ENCODE measurements at places on chromosomes 1 and 21.
A peak's percentile ranks its signal among the peaks of the same experiment; 100 is the strongest.

GRCh38 chr21:45224189-45224938 is 63.3 kb downstream of the POFUT2 start:
- DNase-seq = no peak

- DNase-seq = no peak
Observed at GRCh38 chr1:66492424-66492823, 41.5 kb upstream of the SGIP1 start.

DNA sequence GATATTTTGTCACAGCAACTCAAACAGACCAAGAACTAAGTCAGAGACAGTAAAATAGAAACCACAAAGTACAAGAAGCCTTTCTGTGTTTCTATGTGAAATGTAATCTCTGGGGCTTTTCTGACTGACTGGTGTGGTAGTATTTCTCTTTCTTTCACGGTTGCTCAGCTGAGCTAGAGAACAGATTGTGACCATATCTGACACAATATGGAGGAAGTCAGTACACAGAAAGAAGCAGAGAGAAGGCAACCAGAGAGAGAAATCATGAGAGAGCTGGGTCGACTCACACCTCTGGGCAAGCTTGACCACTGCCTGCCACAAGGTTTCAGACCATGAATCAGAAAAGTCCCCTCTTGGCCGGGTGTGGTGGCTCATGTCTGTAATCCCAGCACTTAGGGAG is 208.9 kb upstream of the GREM2 start:
- DNase-seq = no peak

DNA sequence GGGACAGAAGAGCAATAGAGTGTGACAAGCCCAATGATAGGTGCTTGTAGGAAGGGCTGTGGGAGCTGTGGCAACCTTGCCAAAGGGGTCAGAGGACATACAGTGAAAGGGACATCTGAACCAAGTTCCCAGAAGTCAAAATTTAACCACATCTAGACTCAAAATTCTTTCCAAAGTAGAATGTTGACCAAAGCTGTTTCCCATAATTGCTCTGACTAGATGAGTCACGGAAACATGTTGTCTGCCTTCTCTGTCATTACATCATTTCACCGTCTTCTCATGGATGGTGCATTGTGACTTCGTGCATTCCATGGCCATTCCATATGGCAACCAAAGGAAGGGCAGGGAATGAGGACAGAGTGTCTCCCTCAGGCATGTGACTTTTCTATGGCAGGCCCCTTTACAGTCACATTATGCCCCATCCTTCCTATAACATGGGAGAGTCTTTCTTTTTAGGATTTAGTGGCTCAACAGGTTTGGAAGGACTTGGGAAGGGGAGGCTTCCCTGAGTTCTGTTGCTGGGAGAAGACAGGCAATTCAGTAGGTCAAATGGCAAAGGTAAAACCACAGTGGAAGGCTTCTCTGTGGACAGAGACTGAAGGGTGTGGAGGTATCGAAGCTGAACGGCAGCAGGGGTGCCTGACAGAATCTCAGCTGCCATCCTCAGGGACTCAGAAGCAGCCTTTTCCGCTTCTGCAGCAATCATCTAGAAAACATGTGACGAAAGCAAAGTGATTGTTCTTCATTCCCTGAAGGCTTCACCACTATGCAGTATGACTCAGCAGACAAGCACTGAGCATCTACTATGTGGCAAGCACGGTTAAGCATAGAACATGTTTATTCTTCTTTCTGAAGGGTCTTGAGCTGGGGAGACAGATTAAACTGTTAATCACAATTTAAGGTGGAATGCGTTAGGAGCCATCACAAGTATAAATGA is 24.7 kb downstream of the NPHS2 start:
- no peak for DNase-seq

DNA sequence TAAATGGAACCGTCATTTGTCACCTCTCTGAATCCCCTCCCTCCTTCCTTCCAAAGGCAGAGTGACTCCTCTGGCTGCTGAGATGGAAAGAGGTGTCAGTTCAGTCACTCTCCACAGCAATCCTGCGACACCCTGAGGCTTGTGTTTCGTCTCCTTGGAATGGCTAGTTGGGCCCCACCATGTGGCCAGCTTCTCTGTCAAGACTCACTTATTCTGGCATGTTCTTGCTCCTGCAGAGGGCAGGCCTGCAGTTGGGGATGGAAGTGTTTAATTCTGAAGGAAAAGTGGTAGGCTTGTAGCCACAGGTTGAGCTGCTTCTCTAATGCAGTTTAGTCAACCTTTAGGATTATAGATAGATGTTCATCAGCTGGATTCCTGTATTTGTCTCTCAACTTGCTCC is 149.6 kb downstream of the LMO4 start:
- no peak for DNase-seq

- DNase-seq = no peak
Observed at GRCh38 chr1:180925471-180926051, 12.9 kb downstream of the KIAA1614 start.

DNA sequence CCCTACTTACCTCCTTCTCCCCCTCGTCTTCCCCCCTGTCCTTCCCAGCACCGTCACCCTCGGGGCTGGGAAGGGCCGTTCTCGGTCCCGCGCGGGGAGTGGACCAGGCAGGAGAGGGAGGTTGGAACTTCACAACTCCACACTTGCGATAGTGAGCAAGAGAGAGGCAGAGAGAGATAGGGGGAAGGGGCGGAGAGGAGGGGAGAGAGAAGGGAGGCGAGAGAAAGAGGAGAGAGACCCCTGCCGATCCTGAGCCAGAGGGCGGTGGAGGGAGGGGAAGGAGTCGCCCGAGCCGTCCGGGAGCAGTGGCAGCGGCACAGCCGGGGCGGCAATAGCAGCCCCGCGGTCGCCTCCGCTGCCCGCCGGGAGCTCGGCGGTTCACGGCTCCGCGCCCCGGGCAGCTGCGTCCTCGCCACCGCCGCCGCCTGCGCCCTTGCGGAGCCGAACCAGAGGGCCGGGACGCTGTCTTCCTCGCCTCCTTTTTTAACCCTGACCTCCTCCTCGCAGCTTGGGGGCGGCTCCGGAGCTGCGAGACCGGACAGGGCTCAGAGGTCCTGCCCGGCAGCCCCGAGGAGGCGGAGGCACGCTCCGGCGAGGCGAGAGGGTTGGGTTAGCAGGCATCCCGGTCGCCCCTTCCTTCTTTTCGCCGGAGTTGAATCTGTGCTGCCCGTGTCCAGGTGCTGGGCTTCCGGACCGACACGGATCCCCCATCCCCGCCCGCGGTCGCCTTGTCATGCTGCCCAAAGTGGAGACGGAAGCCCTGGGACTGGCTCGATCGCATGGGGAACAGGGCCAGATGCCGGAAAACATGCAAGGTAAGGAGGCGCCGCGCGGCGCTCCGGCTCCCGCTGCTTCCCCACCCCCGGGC is 11.7 kb downstream of the NR5A2 start:
- peak; percentile 20 for DNase-seq

DNA sequence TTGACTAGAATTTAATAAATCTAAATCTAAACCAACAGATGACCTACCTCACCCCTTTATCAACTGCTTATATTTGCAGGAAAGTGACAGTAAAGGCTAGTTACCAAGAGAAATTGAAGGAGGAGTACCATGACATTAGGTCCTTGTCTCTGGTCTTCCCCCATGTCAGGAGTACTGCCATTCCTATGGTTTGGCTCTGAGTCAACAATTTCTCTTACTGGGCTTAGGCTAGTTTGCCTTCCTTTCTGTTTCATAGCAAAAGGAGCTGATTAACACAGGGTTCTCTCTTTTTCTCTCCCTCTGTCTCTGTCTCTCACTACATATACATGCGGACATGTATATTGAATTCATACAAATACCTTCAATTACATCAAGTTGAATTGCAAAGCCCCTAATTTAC is 579.9 kb downstream of the DPYD start:
- no peak for DNase-seq

DNA sequence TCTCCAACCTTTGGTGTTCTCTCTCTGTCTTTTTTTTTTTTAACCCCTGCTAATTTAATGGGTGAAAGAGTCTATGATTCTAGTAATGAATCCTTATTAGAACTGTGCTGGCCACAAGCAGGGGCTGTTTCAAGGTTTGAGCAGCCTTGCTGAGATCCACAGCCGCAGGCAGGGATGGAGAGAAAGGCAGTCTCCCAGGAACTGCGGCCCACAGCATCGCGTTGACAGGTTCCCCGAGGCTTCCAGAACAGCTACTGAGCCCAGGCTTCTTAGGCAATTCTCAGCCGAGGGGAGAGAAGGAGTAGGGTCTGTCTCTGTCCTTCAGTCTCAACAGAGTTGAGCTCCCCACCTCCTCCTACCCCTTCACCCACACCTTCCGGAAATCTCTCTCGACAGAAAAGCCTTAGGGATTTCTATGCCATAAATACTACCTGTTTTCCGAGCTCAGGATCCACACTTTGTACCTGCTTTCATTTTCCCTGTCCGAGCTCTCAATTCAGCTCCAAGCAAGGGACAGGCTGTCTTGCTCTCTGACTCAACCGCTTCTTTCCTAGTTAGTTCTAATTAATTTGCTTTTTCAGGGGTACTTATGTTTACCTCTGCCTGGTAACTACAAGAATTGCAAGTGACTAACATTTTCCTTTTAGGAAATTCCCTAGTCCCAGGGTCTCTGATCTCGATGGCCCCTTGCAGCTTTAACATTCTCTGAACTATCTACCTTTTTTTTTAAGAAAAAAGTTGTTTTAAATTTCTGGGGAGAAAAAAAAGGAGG is 6.7 kb upstream of the CASZ1 start:
- DNase-seq = no peak

DNA sequence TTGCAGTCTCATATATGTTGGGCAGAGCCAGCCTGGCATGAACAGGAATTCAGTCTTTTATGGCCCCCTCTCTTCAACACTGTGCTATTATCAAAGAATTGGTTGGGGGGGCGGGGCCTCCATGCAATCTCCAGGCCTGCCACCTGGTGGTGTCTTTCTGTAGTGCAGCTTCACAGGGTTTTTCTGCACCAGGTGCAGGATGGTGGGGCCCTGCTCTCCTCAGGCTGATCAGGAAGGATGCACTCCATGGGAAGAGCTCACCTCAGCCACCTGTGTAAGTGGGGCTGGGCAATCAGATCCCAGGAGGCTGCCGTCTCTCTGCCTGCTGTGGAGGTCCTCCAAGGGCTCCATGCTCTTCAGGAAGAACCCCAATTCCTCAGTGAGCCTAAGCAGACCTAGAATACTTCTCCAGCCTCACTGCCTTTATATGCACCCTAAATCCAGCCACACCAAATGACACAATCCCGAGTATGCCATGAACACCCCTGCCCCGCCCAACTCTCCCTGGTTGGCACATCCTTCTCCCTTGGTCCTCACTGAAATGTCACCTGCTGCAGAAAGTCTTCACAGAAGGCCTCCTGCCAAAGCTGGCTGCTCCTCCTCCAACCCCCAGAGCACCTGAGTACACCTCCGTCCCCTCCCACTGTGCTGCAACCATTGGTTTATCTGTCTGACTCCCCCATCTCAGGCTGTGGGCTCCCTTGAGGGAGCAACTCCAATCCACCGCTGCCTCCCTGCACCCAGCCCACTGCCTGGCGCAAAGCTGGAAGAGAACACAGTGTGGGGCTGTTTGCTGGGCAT is 16.5 kb downstream of the STK40 start:
- no peak for DNase-seq

DNA sequence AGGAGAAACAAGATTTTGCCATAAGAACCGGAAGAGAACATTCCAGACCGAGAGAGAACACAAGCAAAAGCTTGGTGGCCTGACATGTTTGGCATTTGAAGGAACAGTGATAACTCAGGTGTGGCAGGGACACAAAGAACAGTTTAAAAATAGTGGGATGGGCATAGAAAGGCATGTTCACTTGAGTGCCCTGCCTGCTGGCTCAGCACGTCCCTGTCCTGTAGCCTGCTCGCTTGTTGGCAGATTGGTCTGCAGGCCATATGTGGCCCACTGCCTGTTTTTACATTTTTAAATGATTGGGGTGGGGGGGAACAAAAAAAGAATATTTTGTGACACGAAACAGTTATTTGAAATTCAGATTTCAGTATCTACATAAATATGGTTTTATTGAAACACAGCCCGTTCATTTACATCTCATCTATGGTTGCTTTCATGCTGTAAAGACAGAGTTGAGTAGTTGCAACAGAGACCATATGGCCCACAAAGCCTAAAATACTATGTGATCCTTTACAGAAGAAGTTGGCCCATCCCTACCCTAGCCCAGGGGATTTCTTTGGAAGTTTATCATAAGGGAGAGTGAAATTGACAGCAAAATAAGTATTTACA is 100.7 kb downstream of the RGL1 start:
- no peak for DNase-seq

DNA sequence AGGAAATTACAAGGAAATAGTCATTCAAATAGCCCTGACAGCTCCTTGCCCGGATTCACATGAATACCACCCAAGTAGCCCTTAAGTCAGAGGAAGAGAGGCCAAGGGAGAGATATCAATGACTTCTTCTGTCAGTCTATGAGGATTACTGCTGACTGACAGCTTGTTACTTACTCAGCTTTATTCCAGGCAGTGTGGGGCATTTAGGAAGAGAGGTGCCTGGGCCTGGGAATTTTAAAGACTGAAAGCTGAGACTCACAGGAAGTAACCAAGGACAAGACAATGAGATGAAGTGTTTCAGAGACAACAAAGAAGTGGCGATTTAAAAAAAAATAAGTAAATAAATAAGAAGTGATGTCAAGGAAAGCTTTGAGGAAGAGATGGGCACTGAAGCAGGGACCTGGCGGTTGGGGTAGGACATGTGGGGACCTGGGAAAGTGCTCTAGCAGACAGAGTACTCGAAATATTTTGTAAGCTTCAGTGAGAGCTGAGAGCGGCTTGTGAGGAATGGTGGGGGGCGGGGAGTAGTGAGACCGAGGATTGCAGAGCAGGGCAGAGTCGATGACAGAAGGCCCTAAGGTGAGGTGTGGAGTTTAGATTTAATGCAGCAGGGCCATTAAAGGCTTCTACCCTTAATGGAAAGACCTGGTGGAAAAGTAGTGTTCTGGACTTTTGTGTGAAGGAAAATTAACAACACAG is 58.9 kb downstream of the ST3GAL3 start:
- no peak for DNase-seq

- no peak for DNase-seq
Observed at GRCh38 chr1:235712812-235713211, 63.2 kb upstream of the GNG4 start.

- DNase-seq = no peak
Observed at GRCh38 chr1:7526196-7526866, 244.8 kb upstream of the VAMP3 start.

DNA sequence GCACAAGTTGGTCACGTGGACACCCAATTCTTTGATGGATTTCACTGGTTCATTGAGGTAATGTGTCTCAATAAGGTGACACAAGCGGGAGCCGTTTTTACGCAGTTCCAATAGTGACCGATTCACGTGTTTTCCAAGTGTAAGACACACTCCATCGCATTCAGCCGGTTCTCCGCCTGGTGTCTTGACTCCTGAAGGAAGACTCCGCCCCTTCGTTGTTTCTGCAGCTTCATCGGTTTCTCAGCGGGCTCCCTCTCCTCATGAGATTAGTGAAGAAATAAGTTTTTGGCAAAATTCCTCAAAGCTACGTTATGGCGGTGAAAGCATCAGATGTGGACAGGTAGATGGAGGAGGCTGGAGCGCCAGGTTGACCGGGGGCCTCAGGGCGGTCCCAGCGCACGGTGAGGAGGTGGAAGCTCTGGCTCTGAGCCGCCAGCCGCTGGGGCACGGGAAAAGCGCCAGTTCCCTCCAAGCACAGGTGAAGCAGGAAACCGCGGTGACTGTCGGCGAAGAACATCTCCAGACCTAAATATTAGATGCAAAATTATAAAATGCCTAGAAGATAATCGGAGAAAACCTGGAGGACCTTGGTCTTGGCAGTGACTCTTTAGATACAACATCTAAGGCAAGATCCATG is 21.0 kb downstream of the CD2 start:
- no peak for DNase-seq
